ENCODE measurements at places on chromosomes 3 and 15.

GRCh38 chr3:194267744-194268653 is 83.1 kb downstream of the CPN2 start:
- DNase-seq = no peak

- peak; percentile 76 for DNase-seq
Measured at GRCh38 chr15:74326746-74327145, 40.7 kb downstream of the CYP11A1 start.

DNA sequence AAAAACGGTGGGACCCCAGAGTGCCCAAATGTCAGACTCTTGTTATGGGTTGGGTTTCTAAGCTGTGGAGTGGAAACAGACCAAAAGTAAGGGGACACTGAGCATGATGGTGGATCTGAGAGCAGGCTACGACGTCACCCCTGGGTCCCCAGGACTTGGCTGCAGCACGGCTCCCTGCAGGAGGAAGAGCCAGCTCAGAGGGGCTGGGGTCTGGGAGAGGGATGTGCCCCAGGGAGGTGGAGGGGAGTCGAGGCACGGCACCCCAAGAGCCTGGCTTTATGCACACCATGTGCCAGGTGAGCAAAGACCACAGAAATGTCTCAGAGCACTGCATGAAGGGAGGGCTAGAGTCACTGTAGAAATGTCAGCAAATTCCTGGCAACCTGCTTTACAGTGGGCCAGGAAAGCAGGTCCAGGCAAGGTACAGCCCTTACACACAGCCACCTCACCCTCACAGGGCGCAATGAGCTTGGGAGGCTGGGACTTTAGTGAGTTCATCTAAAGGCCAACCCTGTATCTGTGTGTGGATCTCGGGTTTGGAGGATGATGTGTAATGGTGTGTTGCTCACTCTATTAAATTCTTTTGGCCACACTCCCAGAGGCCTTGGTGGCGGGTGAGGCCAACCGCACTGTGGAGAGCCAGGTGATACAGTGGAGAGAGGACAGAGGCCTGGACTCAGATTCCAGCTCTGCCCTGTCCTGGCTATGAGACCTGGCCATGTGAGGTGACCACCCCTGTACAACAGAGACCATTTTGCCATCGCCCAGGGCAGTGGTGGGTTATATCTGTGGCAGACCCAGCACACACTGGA is 14.1 kb downstream of the CTSH start:
- no peak for DNase-seq

DNA sequence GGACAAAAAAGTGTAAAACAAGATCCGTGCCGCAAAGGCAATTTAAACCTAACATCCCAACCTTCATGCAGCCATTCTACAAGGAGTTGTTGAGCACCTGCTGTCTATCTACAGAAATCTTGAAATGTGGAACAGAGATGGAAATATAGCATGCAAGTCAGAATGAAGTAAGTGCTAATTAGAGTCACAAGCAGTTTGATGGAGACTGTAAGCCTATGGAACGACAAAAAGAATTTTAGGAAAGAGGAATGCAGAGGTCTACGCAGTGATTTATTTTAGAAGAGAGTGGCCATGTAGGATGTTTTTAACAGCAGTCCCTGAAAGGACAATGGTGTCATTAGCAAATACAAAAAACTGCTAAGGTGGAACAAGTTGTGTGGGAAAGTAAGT is 851 bp upstream of the DCBLD2 start:
- no peak for DNase-seq

DNA sequence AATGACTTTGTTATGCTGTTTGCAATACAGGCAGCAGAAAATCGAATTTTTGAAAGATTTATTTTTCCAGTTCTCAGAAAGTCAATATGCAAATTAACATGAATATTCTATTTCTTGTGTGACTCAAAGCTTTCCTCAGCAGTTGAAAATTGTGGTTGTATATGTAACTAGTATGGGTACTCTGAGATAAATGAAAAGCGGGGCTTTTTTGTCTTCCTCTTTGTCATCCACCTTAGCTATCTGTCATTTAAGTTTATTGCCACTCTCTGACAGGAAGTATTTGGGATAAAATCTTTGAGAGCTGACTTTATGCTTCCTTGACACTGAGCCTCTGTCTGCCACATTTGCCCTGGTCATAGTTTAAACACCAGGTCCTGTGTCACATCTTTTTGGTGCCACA is 91.5 kb downstream of the ATG7 start:
- DNase-seq = no peak

DNA sequence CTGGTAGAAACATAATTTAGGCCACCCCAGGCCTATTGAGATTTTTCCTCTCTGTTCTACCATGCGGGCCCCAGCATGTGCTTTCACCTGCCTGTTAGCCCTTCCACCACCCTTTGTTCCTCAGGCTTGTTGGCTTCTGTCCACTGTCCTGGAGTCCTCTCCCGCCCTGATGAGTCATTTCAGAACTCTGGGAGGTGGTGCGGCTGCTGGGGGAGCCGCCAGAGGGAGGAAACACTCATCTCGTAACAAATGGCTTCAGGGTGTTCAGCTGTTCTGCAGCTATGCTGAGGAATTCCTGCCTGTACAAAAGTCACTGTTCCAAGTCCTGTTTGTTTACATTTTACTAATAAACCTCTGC is 36.3 kb downstream of the LRTM1 start:
- DNase-seq = peak; percentile 100

DNA sequence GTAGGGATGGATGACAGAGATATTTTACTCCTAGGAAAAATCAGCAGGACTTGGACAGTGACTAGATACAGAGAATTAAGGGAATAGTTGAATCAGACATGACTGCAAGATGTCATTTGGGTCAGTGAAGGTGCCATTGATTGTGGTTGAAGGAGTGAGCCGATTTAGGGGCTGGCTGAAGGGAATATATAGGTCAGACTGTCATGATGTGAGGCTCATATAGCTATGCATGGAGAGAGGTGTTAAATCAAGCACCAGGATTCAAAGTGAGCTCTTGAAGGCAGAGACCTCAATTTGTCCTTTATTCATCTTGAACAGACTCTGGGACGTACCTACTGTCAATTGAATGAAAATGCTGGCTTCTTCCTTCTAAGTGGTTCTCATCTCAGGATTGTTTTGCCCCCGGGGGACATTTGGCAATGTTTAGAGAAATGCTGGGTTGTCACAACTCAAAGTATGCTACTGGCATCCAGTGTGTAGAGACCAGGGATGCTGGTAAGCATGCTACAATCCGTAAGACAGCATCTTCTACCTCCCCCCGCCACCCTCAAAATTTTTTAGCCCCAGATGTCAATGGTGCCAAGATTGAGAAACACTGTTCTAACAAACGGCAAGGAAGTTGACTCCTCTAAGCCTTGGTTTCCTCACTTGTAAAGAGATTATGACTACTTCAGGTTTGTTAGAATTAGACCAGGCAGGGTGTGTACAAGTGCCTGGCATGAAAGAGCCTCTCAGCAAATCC is 7.8 kb downstream of the ATP2C1 start:
- peak; percentile 99 for DNase-seq

- peak; percentile 81 for DNase-seq
Measured at GRCh38 chr3:41158947-41159346, 40.4 kb upstream of the CTNNB1 start.

DNA sequence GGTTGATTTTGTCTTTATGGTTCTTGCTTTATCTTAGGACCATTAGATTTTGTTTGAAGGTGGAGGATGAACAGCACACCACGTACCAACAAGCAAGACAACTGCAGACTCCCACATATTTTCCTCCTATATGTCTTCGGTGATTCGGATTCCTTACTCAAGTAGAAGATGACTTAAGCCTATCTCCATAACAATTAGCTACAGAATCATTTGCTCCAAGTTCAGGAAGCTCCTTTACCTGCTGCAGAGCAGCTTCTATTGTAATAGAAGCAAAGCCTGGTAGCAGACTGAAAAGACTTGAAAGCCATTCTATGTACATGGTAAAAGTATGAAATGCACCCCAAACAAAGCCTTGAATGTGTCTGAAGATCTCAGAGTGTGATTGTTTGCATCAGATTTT is 229.0 kb downstream of the SOX2 start:
- no peak for DNase-seq

- DNase-seq = no peak
Measured at GRCh38 chr3:58299839-58300516, 6.1 kb upstream of the RPP14 start.

DNA sequence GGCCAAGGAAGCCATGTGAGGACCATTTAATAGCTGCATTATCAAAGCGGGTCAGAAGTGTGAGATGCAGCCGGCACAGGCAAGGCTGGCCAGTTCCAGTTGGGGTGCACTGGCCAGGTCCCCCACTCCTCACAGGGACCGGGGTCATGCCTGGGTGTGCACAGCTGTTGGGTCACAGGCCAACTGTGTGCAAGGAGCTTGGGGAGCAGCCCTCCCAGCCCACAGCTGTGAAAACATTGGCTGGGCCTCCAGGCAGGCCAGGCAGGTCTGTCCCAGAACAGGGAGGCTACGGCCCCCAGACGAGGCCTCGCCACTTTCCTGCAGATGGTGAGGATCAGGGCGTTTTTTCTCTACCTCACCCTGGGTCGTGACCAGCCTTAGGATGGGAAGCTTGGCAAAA is 521.0 kb downstream of the NTRK3 start:
- DNase-seq = no peak

GRCh38 chr3:51371943-51372557 is 13.0 kb upstream of the MANF start:
- DNase-seq = peak; percentile 54

DNA sequence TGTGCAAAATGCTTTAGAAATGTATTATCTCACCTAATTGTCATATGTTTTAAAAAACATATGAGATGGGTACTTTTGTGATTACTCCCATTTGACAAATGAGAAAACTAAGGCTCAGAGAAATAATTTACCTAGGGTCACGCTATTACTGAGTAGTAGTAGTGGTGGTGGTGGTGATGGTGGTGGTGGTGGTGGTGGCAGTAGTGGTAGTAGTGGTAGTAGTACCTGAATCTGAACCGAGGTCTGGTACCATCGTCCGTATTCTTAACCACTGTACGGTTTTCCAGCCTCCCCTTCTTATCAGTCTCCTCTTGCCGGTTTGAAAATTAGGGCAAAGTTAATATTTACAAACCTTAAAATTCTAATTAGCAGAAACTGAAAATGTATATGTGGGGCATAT is 102.4 kb downstream of the KLHL25 start:
- no peak for DNase-seq

DNA sequence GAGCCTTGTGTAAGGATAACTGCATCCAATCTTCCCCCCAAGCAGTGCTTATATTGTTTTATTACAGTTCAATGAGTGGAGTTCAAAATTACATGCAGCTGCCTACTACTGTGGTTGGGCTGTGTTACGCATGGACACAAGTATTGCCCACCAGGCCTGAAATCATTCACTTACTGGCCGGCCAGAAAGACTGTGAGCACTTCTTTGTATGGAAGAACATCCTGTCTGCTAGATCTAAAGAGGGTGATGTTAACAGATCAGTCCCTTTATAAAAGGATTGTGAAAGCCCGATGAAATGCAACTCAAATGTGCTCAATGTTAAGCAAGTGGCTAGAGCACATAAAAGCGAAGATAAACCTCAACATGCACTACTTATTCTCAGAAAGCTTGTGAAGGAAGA is 132.5 kb downstream of the FOXP1 start:
- DNase-seq = no peak

DNA sequence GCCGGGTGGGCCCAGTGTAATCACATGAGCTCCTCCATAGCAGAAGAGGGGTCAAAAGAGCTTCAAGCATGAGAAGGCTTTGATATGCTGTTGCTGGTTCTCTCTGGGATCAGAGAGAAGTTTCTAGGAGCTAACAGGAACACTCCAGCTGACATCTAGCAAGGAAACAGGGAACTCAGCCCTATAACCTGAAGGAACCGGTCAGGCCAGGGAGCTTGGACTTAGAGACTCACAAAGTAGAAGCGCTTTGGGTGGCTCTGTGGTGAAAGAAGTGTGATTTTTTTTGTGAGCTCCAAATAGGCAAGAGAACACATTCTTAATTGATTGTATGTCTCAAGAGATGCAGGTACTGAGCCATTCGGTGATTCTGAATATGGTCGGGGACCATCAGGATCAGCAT is 26.2 kb upstream of the EPHB1 start:
- DNase-seq = no peak

DNA sequence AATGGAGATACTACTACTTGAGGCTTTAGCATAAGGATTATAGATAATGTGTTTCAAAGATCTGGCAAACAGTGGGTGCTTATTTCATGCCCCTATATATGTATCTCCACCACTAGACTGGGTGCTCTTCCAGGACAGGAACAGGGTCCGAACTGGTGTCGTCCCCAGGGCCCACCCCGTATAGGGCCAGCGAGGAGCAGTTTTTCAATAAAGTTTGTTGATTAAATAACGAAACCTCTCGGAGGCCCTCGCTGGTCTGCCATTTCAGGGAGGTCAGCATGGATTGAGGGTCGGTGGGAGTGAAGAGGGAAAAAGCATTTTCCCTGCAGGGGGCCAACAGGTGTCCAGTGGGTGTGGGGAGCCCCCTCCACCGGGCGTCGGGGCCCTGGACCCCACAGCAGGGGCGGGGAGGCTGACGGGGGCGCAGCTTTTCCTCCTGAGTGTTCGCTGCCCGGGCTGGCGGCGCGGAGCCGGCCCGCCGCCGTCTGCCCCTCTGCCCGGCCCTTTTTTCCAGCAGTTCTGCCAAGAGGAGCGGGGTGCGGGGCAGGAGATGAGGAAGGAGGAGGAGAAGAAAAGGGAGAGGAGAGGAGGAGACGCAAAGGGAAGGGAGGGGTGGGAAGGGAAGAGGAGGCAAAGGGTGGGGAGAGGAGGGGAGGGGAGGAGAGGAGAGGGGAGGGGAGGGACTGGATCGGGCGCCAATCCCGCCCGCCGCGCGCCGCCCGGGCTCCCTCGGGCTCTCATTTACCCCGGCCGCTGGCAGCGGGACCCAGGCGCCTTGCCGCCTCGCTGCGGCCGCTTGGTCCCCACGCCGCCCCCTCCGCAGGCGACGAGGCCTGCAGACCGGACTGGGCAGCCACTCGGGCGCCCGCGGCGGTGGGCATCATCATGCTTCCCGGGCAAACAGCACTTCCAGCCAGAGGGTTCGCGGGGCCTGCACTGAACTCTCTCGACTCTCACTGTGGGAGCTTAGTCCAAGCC is 66.3 kb downstream of the ISG20 start:
- DNase-seq = no peak

- no peak for DNase-seq
Measured at GRCh38 chr15:63054281-63054683, 11.7 kb downstream of the TPM1 start.

DNA sequence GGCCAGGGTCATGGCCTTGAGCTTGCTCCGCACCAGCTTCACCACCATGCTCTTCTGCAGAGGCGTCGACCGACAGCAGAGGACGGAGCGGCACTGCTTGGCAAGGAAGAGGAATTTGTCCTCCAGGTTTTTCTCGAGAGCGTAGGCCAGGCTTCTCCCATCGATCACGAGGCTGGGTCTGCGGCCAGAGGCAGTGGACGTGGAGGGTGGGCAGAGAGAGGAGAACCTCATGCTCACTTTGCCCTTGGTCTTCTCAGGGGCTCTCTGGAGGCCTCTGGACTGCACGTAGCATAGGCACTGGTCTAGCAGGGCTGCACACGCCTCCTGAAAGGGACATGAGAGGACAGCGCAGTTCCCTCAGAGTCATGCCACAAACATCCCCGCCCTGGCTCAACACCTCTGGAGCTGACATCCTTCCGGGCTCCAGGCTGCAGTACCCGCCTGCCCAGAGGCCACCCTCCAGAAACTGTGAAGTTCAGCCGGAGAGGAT is 168.3 kb downstream of the ATP10A start:
- no peak for DNase-seq
